ENCODE measurements at places on chromosomes 7 and 10.

DNA sequence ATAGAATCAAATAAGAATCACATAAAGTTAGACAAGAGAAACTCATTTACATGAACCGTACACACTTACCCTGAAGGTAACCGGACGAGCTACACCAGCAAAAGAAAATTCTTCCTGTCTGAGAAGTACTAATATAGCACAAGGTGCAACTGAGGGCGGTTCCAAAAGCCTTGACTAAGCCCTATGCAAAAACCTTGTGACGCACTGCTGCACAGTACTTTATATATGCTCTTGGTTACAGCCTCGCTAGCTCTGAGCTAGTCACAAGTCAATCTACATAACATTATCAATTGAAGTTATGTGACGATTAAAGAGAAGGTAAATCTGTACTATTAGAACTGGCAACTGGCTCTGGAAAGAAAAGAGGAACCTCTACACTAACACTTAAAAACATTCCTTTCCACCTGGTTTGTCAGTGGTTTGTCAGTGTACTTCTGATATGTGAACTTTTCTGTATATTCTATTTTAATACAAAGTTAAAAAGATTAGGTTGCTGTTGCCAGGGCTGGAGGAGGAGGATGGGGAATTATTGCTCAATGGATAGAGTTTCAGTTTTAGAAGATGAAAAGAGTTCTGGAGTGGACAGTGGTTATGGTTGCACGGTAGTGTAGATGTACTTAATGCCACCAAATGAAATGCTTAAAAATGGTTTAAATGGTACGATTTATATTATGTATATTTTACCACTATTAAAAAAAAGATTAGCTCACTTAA lies 21.6 kb downstream of the NT5C3A start:
- DNase-seq: no peak

DNA sequence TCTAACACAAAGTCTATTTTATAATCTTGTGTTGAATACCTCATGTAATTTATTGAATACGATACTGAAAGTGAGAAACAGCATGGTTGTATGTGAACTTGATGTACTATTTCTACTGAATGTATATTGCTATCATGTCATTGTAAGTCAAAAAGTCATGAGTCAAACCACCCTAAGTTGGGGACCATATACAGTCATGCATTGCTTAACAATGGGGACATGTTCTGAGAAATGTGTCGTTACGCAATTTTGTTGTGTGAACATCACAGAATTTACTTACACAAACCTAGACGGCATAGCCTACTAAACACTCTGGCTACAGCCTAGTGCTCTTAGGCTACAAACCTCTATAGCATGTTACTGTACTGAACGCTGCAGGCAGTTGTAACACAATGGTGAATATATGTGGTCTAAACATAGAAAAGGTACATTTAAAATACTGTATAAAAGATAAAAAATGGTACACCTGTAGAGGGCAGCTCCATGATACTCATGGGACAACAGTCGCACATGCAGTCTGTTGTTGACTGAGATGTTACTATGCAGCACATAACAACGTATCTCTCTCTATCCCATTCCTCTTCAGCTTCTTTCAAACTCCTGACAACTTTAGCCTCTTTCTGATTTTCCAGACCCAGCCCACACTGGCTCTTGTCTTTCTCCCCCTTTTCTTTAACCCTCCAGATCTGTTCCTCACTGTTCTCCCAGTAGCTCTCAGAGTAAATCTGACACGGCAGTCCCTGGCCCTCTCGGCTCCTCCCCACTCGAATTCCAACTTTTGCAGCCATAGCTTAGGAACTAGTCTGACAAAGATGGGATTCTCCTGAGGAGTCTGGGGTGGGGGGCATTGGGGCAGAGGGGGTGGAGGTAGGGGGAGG lies 90.1 kb downstream of the SNX10 start:
- DNase-seq: no peak

GRCh38 chr10:101161494-101162299 lies 30.6 kb downstream of the TLX1 start:
- DNase-seq: peak; percentile 80

DNA sequence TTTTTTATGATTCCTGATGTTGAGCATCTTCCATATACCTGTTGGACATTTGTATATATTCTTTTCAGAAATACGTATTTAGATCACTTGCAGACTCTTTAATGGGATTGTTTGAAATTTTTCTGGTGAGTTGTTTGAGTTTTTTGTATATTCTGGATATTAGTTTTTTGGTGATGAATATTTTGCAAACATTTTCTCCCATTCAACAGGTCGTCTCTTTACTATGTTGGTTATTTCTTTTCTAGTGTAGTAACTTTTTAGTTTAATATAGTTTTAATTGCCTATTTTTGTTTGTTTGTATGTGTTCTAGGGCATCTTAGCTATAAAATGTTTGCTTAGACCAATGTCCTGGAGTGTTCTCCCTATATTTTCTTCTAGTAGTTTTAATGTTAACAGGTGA lies 72.7 kb downstream of the ZWINT start:
- DNase-seq: no peak

- peak; percentile 34 for DNase-seq
Measured at GRCh38 chr10:13776861-13777311, 190.1 kb downstream of the PRPF18 start.

GRCh38 chr10:667096-667495 lies 22.4 kb downstream of the DIP2C start:
- no peak for DNase-seq

DNA sequence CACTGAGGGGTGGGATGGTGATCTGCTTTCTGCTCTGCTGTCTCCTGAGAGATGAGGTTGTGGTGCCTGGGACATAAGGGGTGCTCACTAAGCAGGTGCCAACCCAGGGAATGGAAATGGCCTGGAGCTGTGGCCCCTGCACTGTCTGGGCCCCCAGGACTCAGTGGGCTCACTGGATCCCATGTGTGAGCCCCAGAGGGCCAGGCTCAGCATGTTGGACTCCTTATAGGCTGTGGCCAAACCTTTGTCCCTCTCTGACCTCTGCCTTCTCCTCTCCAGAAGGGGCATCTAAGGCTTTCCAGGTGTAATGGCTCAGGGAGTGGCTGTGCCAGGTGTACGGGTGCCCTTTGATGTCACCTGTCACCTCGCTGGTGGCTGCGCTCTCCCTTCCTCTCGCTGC lies 56.4 kb downstream of the NEUROG3 start:
- no peak for DNase-seq

GRCh38 chr7:132557489-132558044 lies 18.7 kb downstream of the PLXNA4 start:
- no peak for DNase-seq

Measured in HTR-8/SVneo (cell line).